ENCODE measurements at places on chromosomes 12 and 14.

- no peak for DNase-seq
These were observed 2.8 kb downstream of the FGD6 start for GRCh38 chr12:95214466-95214865.

DNA sequence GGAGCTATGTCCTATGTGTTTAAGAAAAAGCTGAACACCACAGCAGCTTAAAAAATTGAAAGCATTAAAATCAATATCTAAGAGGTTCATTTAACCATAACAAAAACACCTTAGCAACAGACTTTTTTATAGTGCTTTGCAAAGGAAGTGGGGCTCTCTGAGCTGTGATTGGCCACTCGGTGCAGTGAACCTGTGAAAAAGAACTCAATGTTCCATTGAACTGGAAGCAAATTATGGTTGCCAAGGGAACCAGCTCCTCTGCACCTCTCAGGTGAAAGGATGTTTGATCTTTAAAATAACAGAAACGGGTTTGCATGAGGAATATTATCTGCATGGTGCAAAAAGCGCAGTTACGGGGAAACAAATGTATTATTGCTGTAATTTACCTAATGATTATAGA lies 149.4 kb downstream of the SNAPC1 start:
- no peak for DNase-seq

DNA sequence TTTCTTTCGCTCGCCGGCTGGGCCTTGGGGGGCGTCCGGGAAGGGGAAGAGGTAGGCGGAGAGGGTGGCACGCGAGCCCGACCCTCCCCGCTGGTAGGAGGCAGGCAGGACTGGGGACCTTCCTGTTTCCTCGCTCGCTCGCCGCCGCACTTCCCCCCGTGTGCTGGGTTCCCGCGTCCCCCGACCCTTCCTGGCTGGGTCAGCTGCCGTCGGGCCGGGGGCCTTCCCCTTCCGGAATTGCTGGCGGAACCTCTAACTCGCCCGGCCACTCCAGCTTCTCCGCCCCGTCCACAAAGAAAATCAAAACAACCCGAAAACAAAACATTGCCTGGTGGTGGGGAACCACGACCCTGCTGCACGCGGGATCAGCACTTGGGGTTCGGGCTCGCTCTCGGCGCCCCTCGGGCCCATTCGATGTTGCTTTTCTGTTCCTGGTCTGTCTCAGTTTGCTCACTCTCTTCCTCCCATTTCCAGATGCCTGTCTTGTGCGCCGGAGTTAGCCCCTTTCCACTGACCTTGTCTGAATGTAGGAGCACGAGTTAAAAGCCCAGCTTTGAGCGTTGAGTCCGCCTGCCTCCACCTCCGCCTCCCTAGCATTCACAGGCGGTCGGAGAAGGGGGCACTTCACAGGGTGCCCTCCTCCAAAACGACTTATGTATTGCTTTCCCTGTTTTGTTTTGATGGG lies 581 bp downstream of the PAPOLA start:
- DNase-seq: no peak

GRCh38 chr12:50441763-50442162 lies 41.1 kb downstream of the LARP4 start:
- DNase-seq: no peak

GRCh38 chr12:132276066-132276826 lies 53.1 kb downstream of the GALNT9 start:
- no peak for DNase-seq

DNA sequence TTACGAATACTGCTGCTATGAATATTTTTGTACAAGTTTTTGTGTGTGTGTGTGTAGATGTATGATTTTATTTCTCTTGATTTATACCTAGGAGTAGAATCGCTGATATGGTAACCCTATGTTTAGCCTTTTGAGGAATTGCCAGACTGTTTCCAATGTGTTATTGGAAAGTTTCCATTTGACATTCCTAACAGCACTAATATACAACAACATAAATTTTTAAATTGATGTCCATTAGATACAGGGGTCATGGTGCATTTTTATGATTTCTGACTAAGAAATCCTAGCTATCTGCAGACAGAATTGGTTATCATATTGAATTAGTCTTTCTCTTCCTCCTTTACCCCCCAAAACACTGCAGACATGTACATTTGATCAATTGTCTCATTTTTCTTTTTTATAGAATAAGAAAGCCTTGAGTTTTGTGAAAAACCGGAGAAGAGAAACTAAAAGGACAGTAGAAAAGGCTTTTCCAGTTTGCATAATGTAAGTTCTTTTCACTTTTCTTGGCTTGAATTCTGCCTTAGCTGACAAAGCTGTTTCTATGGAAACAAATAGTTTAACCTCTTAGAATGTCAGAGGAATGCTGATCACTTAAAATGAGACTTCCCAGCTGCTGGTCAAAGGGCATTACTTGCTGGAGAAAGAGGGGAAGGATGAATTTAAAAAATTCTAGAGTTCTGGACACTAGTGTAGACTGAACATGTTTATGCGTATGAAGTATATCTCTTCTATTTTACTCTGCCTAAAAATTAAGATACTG lies 28.2 kb downstream of the PALS1 start:
- DNase-seq: no peak

DNA sequence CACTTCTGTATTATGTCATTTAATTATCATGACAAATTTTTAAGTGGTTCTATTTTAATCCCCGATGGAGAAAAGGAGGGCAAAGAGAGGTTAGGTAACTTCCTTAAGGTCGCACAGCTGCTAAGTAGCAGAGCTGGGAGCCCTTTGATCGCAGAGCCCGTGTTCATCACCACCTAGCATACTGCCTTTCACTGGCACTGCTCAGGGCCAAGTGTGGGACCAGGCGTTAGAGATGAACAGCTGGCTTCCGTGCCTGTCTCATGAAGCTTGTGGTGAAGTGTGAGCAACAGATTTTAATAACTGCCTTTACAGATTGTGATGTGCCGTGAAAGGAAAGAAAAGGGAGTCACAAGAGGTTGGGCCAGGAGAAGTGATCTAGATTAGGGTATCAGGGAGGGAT lies 273.6 kb downstream of the AKAP6 start:
- no peak for DNase-seq

DNA sequence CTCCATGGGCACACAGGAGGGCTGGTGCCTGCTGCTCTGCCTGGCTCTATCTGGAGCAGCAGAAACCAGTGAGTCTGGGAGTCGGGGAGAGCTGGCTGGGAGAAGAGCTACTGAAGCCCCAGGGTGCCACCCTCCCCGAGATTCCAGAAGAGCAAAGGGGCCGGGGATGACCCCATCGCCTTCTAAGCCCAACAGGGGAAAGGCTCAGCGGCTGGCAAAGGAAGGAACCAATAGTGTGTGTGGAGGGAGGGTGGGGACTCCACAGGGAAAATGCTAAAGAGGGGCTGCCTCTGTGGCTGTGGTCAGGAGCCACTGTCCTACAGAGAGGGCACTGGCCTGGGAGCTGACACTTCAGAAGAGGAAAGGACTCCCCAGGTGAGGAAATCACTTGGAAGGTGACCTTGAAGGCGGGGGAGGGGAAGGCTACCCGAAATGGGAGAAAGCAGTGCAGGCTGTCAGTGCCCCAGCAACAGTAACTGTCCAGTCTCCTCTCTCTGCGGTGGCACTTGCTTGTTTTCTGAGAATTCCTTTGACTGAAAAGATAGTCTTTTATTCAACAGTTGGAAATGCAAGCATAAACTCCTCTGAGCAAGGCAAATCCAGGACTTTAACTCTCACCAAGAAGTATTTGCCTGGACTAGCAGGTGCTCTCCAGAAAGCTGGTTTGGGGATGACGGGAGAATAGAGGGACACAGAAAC lies 552 bp downstream of the TAPBPL start:
- no peak for DNase-seq

DNA sequence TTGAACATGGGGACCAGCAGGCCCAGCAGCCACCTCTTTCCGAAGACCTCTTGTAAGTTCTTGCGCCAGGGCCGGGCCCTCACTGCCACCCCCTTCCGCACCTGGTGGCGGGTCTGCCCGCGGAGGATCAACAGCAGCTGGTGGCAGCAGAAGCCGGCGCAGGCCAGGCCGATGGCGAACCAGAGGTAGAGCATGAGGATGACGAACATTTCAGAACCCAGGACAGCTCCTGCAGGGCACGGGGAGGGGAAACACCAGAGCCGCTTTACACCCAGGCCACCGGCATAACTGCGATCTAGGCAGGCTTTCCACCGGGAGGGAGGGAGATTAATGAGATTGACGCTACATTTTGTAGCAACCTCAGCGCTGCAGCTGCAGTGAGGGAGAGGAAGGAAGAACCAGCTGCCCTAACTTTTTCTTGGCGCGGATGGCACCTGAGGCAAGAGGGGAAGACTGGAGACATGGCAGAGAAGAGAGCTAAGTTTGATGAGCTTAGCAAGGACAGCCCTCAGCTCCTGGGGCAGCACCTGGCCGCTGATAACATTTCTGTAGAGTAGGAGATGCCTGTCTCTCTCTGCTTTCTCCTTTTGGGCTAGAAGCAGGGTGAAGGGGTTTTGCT lies 7.8 kb downstream of the ZDHHC22 start:
- DNase-seq: peak; percentile 82

- DNase-seq: no peak
These were observed 111.8 kb downstream of the KIF26A start for GRCh38 chr14:104250175-104250574.
